ENCODE measurements at places on chromosomes 7 and 10. TPM values are rescaled to one million over a fixed set of nuclear protein-coding genes. Genes with fewer than 3 reads are reported as not detected.

NYAP1 gene
- 2.2 TPM for total RNA-seq

DLX6 gene
- total RNA-seq: not detected

PDE6C gene
- not detected for total RNA-seq

NT5C3A gene
- total RNA-seq: 17.4 TPM

VWA2 gene
- not detected for total RNA-seq

All from endothelial cell of coronary artery (primary cell).